ENCODE measurements at places on chromosomes 3 and 15. TPM values are rescaled to one million over a fixed set of nuclear protein-coding genes. Genes with fewer than 3 reads are reported as not detected.
A peak's percentile ranks its signal among the peaks of the same experiment; 100 is the strongest.

ATP10A gene
- 1.3 TPM for total RNA-seq

CSTA gene
- 62.1 TPM for total RNA-seq

RTP3 gene
- total RNA-seq: 0.41 TPM

HDAC11 gene
- total RNA-seq: 9.4 TPM

CCR9 gene
- total RNA-seq: not detected

GNAT1 gene
- total RNA-seq: not detected

DNA sequence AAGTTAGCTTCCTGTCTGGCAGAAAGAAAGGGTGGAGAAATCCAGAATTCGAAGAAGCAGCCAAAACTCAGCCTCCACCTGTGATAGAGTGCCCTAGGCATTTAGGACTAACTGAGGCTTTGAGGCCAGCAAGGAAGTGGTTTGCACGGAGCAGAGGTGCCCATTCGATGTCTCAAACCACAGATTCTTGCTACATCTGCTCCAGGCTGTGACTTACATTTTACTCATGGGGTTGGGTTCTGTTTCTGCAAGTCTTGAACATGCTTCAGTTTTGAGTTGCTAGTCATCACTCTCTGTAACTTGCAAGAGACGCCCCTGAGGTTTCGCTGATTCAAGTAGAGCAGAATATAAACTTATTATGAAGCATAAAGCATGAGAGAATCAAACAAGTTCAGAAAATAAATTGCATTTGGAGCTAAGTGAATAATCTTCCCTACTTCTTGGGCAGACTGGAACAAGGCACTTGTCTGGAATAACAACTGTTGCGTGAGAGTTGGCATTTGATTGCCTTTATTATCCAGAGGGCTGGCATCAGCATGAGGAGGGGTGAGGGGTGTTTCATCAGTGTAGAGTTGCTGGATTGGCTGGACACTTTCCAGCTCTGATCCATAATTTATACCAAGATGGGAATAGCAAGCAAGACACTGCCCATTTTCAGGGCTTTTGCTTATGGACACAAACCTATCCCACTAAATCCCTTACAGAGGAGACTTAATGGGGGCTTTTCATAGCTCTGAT, 256.5 kb downstream of the AGBL1 start:
- DNase-seq: no peak

- DNase-seq: no peak
These were observed 58.1 kb upstream of the USP3 start for GRCh38 chr15:63446255-63446654.

- no peak for DNase-seq
These were observed 232.8 kb upstream of the BHLHE40 start for GRCh38 chr3:4746241-4746958.

- no peak for DNase-seq
These were observed 2.2 kb upstream of the ITIH1 start for GRCh38 chr3:52774901-52775864.

DNA sequence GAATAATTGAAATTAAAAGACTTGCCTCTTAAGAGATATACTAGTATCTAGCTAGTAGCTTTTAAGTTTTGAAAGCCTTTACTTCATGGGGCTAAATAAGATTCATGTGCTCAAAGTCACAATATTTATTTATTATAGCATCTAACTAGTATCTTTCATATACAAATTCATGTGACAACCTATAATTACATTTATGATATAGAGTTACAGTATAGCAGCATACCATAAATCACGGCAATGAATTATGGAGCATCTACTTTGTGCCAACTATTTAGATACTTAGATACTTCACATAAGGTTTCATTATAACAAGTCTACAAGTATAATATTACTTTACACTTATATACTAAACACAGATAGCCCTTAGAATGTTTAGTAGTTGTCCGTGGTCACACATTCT, 229.4 kb downstream of the TPRG1 start:
- DNase-seq: no peak

DNA sequence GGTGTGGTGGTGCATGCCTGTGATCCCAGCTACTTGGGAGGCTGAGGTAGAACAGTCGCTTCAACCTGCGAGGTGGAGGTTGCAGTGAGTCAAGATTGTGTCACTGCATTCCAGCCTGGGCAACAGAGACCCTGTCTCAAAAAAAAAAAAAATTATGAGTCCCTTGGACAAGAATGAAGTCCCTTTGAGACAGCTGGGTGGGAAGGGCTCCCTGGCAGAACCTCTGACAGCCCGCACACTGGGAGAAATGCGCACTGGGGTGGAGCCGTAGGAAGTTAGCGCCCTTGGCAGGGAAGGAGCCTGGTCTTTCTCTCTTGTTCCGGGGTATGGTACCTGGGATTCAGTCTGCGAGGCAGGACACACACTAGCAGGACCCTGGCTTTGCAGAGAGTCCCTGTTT, 51.4 kb downstream of the SLC30A4 start:
- no peak for DNase-seq

GRCh38 chr3:16236856-16237393, 27.8 kb downstream of the DPH3 start:
- no peak for DNase-seq

DNA sequence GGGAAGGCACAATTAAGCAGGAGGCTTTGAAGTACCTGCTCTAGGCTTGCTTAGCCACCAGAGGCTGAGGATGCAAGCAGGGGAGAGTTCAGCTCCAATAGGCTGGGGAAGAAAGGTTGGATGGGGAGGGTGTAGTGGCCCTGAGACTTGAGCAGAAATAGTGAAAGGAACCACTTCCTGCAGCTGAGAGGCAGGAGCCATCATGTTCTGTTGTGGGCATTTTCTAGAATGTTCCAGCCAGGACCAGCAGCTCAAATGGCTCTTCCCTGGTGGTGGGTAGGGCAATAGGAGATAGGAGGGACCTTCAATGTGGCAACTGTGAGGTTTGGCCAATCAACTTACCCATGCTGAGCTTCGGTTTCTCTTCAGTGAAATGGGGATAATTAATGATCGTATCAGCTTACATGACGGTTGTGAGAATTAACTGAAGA, 79.1 kb upstream of the CGNL1 start:
- no peak for DNase-seq

GRCh38 chr15:40128766-40129660, 20.3 kb upstream of the BMF start:
- no peak for DNase-seq

GRCh38 chr15:78625606-78626280, 4.9 kb upstream of the CHRNA3 start:
- DNase-seq: no peak

GRCh38 chr15:37359101-37359892, 258.9 kb upstream of the MEIS2 start:
- no peak for DNase-seq

- DNase-seq: no peak
These were observed 343.2 kb downstream of the UNC13C start for GRCh38 chr15:54321426-54321825.

DNA sequence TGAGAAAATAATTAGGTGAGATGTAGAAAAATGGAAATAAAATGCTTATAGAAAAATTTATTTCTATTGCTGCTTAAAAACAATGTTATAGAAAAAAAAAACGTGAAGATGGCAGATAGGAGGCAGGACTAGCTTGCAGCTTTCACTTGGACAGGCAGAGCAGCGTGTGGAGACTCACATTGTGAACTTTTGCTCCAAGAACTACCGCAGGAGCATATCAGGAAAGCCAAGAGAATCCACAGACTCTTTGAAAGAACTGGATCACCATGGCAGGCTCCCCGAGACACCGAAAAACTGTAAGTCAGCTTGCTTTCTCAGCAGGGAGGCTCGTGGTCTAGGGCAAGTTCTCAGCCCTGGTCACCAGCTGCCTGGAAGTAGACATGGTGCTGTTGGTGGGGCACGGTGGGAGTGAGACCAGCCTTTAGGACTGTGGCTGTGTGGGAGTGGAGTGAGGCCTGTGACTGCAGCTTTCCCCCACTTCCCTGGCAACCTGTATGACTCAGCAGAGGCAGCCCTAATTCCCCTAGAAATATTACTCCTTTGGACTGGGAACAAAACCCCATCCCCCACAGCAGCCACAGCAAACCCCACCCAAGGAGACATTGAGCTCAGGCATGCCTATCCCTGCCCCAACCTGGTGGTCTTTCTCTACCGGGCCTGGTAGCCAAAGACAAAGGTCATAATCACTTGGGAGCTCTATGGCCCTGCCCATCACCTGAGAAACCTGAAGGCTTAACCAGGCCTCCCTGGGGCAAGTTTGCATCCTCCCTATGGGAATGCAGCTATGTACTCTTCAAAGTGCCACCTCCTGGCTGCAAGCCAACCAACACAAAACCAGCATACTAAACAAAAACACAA, 22.8 kb downstream of the STRIT1 start:
- DNase-seq: no peak

DNA sequence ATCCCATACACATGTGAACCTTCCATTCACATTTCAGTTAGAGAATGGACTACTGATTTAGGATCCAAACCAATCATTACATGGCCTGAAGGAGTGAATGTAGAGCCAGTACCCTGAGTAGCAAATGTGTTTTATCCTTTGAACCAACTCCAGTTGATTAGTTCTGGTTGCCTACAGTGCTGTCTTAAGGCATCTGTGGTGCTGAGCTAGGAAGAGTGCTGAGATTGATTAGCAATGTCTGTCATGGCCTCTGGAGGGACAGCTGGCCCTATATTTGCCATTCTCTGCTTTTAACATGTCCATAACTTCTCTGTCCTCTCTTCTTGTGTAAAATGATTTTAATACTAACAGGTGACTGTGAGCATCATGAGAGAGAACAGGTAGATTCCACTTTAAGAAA, 11.1 kb downstream of the LRTM1 start:
- DNase-seq: no peak

- DNase-seq: peak; percentile 25
These were observed 6.9 kb upstream of the FOXB1 start for GRCh38 chr15:59997070-59997701.

DNA sequence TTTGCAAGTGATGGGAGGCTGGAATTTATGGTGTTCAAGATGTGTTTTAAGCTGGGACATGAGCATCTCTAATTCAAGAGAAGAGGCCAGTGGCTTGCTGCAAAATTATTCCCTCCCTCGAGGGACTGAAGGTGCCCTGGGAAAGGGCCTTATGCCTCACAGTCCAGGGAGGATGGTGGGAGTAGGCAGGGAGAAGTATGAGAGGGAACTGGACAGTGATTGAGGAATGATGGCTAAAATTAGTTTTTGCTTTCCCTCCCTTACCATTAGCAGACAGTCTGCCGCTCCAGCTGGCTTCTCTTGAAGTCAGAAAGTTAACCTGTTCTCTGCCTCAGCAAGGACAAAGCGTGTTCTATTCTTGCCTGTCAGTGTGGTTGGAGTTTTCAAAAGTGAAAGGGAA, 139.8 kb upstream of the SEMA6D start:
- no peak for DNase-seq

- DNase-seq: no peak
These were observed 172.3 kb upstream of the OSBPL11 start for GRCh38 chr3:125767641-125768040.

GRCh38 chr15:40398413-40398873, 7.2 kb upstream of the IVD start:
- no peak for DNase-seq

DNA sequence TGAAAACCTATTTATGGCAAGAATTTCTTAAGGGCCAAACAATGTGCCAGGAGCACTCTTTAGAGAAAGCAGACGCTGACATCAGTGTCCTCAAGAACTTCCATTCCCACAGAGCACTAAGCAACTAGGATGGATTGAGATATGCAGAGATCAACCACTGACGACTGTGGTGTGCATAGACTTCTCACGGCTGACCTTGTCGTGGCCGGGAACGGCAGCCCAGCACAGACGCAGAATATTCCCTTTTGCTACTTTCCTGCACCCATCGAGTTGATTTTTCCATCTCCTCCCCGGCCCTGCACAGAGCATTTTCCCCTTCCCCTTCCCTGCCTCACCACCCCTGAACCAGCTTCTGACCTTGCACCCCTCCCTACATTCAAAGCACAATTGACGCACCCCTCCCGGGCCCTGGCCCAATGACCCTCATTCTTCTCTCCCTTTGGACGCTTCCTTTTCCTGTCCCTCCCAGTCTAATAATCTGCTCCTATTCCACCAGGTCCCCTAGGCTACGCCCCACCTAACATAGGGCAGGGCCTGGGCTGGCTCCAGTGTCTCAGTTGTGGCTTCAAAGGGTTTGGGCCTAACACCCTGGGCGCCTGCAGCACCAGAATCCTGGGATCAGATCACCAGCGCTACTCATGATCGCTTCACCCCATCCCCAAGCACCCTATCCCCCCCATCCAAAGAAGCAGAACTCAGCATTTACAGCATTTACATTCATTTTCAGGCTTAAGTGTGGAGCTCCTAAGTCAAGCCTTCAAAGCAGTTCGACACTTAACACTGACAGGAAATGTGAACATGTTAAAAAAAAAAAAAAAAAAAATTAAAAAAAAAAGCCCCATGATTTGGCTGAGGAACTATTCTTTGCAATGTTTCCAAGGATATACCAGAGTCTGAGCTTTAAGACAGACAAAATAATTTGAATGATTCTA, 151.2 kb downstream of the FOXP1 start:
- DNase-seq: no peak

- DNase-seq: no peak
These were observed 22.2 kb upstream of the CLEC3B start for GRCh38 chr3:45003859-45004258.

DNA sequence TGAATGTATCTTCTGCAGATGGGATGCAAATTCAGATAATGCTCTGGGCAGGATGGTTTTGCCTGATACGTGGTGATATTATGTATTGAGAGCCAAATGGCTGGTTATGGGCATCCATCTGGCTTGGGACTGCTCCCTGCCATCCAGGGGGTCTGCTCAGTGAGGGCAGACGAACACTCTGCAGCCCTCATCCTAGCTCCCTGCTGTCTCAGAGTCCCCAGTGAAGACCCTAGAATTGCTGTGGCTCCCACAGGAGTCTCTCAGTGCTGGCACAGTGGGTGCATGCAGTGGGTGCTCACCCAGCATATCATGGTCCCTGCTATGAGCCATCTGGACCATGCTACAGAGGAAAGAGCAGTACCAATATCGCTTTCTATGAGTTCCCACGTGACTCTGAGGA, 10.3 kb downstream of the CX3CR1 start:
- no peak for DNase-seq

- DNase-seq: no peak
These were observed 3.6 kb downstream of the SLC51A start for GRCh38 chr3:196219970-196220311.

DNA sequence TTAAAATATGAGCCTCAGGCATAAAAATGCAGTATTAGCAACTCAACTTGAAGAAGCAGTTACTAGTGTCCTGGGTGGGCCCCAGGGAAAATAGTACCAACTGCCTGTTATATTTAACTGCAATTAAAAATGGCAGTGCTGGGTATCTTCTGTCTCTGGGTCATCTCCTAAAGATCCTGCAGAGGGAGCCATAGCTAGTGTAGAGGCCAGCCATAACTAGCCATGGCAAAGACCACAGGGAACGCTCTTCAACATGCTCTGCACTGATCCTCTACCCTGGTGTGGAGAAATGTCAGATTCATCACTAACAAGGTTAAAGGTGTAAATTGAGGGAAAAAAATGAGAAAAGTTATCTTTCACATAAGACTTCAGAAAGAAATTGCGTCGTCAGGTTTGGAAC, 181.3 kb downstream of the SNRPN start:
- DNase-seq: no peak
